ENCODE measurements at places on chromosomes 13 and 19.

- DNase-seq = no peak
Observed at GRCh38 chr19:49669516-49669915, 3.8 kb downstream of the BCL2L12 start.

DNA sequence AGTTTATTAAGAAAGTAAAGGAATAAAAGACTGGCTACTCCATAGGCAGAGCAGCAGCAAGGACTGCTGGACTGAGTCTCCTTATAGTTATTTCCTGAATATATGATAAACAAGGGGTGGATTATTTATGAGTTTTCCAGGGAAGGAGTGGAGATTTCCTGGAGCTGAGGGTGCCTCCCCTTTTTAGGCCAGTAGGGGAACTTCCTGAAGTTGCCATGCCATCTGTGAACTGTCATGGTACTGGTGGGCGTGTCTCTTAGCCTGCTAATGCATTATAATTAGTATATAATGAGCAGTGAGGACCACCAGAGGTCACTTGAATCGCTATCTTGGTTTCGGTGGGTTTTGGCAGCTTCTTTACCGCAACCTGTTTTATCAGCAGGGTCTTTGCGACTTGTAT is 13.5 kb downstream of the ZSCAN5A start:
- DNase-seq = no peak

DNA sequence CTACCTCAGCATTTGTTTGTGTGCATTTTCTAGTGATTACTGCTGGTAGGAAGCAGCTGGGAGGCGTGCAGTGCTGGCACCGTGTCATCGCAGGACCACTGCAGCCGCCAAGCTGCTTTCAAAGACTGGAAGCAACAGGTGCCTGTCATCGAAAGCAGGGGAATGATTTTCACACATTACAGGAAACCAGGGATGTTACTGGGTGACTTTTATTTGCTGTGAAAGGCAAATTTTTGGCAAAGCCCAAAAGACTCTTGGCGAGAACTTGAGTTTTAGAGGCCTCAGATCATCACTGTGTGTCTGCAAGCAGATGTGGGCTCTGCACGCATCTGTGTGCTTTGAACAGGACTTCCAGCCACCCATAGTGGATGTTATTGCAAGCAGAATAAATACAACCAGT is 176.4 kb downstream of the FLT1 start:
- no peak for DNase-seq

DNA sequence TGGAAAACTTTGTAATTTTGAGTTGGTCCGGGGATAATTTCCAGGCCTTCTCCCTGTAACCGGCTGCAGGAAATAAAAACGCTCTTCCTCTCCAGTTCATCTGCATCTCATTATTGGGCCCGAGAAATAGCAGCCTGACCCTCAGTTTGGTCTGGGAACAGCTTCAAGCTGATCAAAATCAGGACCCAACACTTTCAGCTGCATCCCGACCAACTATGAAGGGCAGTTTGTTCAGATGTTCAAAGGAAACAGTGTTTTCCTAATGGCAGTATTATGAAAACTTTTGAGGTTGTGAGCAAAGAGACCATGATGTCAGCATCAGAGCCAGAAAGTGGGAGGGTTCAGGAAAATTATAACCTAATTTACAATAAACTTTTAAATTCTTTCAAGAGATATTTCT is 35.7 kb downstream of the STK24 start:
- DNase-seq = no peak

- no peak for DNase-seq
Observed at GRCh38 chr19:4781801-4782200, 9.7 kb upstream of the FEM1A start.

DNA sequence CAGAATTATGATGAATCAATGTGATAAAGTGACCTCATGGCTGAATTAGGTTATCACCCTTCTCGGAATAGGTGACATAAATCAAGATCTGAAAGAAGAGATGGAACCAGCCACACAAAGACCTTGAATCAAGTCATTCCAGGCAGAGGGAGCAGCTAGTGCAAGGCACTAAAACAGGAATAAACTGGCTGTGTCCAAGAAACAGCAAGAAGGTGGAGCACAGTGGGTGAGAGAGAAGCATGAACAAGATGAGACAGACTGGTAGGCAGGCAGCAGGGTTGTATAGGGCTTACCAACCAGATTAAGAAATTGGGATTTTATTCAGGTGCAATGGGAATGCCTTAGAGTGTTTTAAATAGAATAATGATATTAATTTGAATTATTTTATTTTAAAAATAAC is 470.3 kb downstream of the PCDH20 start:
- DNase-seq = no peak

DNA sequence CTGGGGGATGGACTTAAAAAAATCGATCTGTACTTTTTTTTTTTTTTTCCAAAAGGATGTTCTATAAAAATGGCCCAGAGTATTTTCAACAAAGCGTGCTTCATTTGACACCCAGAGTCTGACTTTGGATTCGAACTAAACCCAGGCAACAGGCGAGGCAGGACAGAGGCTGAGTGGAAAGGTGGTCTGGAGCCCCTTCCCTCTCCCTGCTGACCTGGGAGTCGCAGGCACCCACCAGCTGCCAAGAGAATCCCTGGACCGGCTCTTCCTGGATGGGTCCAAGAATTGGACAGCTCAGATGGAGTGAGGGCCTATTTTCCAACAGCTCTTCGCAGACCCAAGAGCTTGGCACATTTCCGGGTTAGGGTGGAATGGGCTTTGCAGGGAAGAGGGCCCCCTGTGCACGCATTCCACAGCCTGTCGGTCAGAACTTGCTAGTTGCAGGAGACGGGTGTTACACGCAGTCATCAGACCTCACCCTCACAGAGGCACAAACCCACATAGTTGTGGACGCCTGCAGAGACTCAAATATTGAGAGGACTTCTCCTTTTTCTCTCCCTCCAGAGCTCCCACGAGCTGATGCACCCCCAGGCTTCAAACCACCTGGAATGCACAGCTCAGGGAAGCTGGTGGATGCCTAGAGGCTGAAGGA is 15.2 kb downstream of the KCTD15 start:
- DNase-seq = no peak

DNA sequence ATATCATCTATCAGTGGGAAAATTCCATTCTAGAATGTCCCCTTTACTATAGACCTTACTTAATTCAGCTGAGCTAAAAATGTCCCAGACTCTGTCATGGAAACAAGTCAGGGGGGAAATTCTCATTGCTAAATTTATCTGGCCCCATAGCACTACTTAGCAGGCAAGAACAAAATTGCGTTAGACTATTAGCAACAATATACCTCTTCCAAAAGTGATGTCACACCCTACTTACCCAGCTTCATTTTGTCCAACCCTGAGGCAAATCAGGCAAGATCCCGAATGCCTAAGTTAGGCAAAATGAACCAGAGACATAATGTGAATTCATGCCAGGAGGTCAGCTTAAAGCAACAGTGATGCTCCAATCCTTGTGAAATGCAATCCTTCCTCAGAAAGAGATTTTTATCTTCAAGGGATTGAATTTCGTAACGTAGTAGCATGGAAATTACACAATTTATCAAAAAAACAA is 93.7 kb downstream of the FRY start:
- no peak for DNase-seq

- DNase-seq = no peak
Observed at GRCh38 chr13:67076378-67076777, 153.8 kb downstream of the PCDH9 start.

DNA sequence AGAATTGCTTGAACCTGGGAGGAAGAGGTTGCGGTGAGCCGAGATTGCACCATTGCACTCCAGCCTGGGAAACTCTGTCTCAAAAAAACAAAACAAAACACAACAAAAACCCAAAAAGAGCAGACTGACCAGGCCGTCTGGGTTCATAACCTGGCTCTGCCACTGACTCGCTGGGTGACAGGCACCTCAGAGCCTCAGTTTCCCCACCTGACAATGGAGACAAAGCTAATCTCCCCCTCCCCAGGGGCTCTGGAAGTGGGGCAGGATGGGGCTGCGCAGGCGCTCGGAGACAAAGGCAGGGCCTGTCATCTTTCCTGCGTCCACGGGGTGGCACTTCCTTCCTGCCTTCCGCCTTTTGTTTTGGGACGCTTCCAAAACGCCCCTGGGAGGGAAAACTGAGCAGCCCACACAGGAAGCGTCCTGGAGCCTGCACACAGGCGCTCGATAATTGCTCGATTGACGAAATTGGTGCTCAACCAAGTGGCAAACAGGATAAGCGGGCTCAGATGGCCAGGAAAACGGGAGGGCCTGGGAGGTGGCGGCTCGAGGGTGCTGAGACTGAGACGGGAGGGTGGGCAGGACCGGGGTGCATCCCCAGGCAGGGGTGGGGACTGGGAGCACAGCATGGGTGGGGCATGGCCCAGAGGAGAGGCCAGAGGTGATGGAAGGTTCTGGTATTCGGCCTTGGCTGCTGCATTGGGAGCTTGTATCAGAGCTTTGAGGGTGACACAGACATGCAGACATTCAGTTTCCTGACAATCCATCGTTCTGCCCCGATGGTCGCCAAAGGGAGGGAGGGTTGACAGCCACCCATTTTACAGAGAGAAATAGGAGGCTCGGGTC is 17.8 kb downstream of the SPC24 start:
- DNase-seq = no peak

- DNase-seq = no peak
Observed at GRCh38 chr19:34171539-34171876, 796 bp upstream of the LSM14A start.

DNA sequence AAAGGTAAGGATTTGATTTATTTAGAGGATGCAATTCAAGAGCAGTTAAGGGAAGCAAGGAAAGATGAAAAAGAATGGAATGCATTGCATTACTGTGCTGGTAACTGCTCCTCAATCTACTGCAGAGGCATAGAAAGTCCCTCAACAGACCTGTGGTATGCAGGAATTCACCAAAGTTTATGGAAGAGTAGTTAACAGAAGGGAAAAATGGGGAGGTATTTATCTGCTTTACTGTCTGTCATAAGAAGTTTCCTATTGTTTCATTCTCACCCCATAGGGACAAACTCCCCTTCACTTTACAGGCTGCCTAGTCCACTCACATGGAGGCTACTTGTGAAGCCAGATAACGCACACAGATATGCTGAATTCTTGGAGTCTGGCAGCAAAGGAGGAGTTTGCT is 354.9 kb upstream of the SPRY2 start:
- DNase-seq = no peak

DNA sequence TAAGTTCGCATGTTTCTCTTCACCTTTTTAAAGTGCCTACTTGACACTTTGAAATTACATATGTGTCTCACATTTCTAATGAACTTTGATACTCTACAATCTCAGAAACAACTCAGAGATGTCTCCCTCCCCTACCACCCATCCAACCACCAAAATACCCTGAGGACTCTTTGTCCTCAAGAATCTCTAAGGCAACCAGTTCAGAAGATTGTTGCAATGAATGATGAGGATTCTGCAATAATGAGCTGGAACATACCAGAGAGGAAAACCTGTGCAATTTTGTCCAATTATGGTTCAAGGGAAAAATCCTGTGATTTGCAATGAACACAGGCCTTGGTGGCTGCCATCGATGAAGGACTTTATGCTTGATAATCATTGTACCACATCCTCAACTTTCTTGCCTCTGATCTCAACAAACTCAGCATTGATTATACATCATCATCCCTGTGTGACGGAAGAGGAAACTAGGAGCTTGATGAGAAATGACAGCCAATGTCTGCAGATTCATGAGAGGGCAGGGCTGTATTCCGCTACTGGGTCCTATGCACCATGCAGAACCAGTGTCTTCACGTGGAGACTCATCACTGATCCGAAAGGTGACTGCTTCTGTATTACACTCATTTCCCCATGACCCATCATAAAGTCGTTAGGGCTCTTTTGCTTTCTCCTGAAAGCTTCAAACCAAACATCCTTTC is 1.1 kb downstream of the FPR1 start:
- no peak for DNase-seq

DNA sequence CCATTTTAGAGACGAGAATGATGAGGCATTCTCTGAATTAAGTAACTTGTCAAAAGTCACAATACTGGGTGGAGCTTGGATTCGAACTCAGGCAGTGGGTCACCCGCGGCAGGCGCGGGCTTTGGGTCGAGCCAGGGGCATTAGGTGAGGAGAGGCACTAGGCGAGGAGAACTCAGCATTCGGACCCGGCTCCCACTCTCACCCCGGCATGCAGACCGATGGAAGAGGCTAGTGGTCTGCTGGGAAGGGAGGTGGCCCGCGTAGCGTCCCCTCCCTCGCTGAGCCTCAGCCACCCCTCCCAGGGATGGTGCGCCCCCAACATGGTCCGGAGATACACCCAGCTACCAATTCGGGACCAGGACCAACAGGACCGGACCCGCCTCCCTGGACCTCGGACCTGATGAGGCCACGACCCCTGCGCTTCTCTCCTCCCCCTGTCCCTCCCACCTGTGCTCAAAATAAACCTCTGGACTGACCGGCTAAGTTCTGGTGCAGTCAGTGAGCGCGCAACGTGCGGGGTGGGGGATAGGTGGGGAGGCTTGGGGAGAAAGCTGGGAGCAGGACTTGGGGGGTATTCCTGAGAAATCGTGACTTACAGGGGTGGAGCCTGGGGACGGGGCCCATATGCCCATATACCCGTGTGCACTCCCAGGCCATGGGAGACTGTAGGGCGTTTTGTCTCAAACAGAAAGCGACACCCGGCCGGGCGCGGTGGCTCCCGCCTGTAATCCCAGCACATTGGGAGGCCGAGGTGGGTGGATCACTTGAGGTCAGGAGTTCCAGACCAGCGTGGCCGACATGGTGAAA is 1.3 kb upstream of the SNAPC2 start:
- DNase-seq = no peak

GRCh38 chr19:34260771-34261173 is 6.4 kb downstream of the GARRE1 start:
- no peak for DNase-seq

- no peak for DNase-seq
Observed at GRCh38 chr13:109273326-109273751, 513.0 kb downstream of the IRS2 start.

DNA sequence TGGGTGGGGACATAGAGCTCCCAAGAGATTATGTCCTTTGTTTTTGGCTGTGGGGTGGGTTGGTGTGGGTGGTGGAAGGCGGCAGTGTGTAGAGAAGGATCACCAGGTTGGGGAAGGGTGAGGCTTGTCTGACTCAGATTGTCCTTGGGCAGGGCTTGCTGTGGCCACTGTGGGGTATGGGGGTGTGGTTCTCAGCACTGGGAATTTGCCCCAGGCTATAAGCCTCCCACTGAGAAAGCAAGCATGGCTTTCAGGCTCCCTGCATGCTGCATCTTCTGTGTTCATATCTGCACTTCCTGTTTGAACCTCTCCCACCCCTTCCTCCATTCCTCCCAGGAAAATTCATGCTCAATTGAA is 34.9 kb downstream of the DNAJC15 start:
- DNase-seq = no peak

DNA sequence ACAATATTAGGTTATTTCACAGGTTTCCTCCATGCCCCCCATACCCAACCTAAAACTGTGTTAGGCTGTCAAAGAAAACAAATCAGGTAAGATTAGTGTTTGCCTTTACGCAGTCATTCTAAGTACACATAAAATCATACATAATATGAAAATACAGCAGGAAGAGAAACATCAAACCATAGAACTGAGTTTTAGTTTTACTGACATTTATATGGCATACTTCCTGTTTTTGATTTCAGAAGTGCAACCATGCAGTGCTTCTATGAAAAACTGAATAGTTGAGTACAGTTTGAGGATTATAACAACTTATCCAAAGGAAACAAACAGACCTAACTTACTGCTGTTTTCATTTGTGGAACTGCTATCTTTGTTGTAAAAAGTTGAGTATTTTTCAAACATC is 91.3 kb downstream of the KCNRG start:
- DNase-seq = no peak

GRCh38 chr13:32627793-32628192 is 41.5 kb downstream of the PDS5B start:
- DNase-seq = no peak

GRCh38 chr19:7242601-7243258 is 51.5 kb downstream of the INSR start:
- no peak for DNase-seq

- DNase-seq = no peak
Observed at GRCh38 chr19:588093-588740, 1.5 kb upstream of the HCN2 start.
